Stimulated activated CD4-positive, alpha-beta T cell treated with anti-CD3 and anti-CD28 coated beads, Interleukin-12 subunit alpha, Interleukin-12 subunit beta, amount 100 ng/mL, for 48 hours (primary cell): ENCODE measurements at places on chromosomes 12 and 14.

GRCh38 chr12:30461026-30461615 lies 234.5 kb downstream of the IPO8 start:
- DNase-seq = no peak

DNA sequence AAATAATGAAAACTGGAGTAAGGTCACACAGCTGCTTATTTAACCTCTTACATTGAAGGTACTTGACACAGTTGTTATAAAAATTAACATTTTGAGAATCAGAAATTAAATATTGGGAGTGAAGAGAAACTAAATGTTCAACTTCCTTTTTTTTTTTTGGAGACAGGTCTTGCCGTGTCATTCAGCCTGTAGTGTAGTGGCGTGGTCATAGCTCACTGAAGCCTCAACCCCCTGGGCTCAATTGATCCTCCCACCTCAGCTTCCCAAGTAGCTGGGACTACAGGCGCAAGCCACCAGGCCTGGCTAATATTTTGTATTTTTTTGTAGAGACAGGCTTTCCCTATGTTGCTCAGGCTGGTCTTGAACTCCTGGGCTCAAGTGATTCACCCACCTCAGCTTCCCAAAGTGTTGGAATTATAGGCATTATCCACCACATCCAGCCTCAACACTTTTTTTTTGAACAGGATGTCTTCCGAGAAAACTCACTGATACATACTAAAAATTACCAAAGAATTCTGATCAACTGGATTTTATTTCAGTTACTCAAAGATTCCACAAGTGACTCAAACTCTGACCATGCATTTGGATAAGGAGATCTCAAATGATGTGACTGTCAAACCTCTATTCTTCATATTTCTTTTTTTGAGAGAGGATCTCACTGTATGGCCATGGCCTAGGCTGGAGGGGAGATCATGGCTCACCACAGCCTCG lies 35.4 kb downstream of the SGPP1 start:
- no peak for DNase-seq

- no peak for DNase-seq
These were observed 222.7 kb upstream of the NOVA1 start for GRCh38 chr14:26820572-26820971.

DNA sequence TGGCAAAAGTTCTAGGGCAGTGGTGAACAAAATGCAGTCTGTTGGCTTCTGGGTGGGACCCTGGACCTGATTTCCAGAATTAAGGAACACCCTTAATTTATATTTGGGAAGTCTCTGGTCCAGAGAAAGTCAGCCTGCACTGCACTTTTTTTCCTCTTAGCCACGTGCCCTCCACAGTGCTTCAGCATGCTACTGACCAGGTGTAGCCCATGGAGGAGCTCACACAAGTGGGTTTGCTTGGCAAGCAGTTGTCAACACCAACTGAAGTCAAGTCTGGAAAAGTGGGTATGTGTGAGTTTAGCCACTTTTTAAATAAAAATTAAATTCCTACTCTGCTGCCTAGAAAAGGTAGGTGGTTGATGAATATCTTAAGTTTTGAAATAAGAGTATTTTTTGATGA lies 111.3 kb downstream of the DAAM1 start:
- DNase-seq = no peak

GRCh38 chr12:110762891-110763290 lies 20.2 kb upstream of the PPP1CC start:
- no peak for DNase-seq

GRCh38 chr14:22388669-22389595 lies 200.1 kb downstream of the DAD1 start:
- DNase-seq = no peak

GRCh38 chr12:57179331-57180086 lies 32.1 kb upstream of the LRP1-AS start:
- no peak for DNase-seq

GRCh38 chr12:123273166-123273565 lies 1.5 kb upstream of the CDK2AP1 start:
- DNase-seq = no peak
